ENCODE measurements at places on chromosomes 3 and 15.
A peak's percentile ranks its signal among the peaks of the same experiment; 100 is the strongest.

- no peak for DNase-seq
Observed at GRCh38 chr3:7978087-7978422, 523.6 kb upstream of the LMCD1 start.

DNA sequence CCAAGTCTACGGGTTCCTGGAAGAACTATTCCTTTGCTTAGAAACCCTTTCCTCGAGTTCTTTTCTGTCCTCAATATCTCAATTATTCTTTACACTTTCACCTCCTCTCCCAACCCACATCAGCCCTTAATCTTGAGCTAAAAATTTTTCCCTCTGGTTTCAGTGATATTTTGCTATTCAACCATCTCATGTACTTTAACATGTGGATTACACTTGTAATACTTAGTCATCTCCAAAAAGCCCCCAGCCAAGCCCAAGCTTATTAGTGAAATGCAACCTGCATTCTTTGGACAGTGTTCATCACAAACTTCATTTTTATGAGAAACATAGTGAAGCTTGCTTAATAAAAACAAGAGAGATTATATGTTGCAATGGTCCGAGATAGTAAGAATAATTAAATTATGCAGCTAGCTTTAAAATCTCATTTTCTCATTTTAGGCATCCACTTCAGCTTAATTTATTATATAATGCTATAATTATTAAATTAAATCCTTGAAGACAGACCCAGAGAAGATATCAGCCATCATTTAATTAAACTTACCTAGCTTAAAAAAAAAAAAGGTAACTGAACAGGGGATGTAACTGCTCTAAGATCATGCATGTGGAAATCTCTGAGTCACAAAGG, 534.5 kb upstream of the TBL1XR1 start:
- DNase-seq, result no peak

DNA sequence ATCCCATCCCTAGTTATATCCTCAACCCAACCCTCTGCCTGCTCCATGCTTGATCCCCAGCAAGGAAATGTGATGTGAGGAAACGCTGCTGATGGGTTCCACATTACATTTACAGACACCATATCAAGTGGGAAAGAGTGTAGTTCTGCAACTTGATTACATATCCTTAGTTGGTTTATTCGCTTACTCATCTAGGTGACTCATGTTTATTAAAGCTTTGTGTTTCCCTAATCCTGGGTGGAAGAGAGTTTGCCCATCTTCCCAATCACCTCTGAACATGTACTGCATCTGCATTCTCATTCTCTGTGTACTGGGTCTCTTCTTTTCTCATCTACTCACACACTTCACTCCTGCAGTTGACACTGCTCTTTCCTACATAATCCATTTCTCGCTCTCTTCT, 91.7 kb upstream of the PDZRN3 start:
- no peak for DNase-seq

- no peak for DNase-seq
Observed at GRCh38 chr3:64530434-64531049, 157.3 kb downstream of the ADAMTS9 start.

DNA sequence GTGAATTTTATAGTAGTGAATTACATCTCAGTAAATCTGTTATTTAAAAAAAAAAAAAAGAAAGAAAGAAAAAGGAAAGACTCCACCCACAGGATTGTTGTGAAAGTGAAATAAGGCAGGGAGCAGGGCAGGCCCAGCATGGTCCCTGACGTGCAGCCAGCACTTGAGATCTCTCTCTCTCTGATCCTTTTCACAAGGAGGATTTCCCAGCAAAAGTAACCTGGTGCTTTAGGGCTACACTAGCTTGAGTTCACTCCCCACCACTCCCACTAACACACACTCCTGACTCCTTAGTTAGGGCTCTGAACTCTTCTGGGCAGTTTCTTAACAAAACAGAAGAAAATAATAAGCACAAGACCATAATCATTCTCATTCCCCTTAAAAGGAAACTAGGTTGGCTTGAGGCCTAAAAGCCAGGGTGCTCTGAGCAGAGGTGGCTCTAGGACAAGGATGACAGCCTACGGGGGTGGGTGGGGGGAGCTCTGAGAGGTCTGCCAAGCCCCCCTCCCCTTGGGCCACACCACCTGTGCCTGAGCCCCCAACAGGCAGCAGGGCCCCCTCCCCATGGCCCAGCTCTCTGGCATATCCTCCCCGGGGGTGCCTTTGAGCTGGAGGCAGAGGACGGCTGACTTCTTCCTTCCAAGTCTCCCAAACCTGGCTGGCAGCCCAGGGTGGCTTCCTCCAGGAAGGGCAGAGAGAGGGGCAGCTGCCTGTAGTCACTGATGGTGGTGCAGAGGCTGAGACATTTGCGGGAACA, 856 bp downstream of the TMEM40 start:
- DNase-seq, result no peak

DNA sequence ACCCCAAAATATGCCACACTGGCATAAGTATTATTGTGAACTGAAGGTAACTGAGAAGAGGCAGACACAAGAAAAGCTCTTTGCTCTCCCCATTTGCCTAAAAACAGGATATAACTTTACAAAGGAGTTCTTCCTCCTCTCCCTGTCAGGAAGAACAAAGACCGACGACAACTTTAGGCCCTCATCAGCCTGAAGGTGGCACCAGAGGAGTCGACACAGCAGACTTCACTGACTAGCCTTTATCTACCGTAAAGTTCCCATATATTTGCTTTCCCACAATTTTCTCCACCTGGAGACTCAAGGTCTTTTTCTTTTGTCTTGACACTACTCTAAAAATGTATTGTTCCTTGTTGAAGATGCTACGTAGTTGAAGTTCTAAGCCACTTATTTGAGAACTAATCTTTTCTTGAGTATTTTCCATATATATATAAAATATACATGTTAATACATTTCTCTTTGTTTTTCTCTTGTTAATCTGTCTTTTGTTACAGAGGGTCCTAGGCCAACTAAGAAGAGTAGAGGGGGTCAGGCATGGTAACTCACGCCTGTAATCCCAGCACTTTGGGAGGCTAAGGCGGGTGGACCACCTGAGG, 16.2 kb upstream of the XIRP1 start:
- no peak for DNase-seq

DNA sequence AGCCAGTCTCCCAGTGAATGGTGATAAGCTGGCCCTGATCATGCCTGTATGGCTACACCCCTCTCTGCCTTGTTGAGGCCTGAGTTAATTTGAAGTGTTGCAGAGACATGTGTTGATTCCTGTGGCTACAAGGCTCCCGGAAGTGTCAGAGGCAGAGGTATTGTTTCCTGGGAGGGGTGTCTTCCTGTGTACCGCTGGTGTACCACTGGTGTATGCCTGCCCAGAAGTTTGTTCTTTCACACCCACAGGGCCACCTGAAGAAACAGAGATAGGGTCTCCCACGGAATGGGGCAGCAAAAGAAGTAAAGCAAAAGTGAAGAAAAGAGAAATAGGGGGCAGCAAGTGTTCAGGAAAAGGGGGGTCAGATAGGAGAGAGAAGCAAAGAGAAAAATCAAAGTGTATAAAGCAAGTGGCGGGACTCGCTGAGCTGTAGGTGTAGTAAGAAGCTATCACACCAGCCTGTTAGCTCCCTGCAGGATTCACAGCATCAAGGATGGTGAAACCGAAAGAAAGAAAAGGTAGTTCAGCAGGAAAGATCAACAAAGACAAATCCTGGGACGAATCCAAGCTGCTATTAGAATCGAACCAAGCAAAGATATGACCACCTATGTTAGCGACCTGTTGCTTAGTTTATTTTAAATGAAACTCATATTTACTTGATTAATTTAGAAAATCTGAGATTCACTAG, 36.6 kb upstream of the CD47 start:
- DNase-seq, result peak; percentile 37

GRCh38 chr3:188059351-188059750, 94.6 kb upstream of the LPP start:
- no peak for DNase-seq

DNA sequence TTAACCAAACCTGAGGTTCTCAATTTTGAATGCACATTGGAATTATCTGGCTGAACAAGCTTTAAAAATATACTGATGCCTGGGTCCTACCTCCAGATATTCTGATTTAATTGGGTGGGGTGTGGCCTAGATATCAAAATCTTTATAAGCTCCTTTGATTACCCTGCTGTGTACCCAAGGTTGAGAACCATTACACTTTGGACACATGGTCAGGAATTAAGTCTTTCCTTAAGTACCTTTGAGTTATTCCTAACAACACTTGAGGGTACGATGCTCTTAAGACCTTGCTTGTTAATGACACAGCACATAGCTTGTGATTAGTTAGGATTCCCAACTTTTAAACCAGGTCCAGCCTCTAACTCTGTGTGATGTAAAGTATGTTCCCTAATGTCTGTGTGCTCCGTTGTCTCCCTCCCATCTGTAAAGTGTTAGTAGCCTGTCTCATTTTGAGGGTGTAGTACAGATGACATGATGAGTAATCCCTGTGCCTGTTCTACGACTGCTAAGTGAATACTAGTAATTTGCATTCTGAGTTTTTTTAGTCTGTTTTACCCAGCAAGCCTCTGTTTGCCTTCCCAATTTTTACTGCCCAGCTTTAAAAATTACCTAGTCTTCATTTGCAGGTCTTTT, 154.9 kb downstream of the KLHL25 start:
- DNase-seq, result no peak

DNA sequence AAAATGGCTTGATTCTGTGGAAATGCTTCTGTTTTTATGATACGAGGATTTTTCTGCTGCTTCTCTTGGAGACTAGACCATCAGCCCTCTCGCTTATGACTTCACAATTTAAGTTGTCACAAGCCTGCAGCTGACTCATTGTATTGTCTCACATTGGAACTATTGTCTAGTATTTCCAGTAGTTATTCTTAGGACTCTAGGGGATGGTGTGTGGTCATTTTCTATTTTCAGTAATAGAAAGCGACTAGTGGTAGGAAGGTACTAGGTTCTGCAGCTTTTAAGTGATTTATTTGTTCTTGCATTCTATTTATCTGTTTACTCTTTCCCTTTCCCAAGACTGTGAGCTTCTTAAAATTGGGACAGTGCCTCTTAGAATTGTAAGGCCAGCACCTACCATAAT, 66.3 kb upstream of the CRTC3 start:
- DNase-seq, result no peak

- no peak for DNase-seq
Observed at GRCh38 chr15:96470681-96471310, 140.3 kb downstream of the NR2F2 start.

DNA sequence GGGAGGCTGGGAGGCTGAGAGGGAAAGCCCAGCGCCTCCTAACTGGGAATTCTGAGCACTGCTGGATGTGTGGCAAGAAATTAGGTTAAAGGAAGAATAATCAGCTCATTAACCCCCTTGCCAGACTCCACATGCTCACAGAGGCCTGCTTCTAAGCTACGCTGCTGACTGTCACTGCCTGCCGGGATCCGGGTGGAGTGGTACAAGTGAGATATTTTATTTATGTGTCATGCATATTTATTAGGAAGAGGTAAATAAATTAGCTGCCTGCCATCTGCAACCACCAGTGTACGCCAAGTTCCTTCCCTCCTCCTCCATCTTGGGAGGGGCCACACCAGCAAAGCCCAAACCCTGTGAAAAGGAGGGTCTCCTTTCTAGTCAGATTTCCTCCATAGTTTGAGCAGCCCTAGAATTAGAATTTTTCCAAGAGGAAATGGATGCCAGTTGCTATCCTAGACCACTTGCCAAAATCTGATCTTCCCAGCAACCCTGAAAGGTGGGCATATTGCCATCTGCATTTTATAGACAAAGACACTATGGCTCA, 43.5 kb upstream of the GRIP2 start:
- no peak for DNase-seq

- DNase-seq, result no peak
Observed at GRCh38 chr3:171001957-171002694, 24.4 kb downstream of the SLC2A2 start.

DNA sequence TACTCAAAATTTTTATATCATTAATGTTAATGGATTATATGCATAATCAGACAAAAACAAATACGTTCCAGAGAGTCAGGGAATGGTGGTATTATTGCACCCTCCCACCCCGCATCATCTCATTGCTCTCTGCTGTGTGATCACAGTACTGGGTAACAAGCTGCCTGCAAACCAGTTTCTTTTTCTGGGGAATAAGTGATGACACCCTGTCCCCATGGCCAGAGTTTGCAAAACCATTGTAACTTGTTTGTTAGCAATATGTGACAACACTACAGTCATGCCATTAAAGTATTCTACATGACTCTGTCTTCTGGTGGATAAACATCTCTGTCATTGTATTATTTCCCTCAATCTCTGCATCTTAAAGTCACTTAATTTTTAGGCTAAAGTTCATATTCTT, 39.5 kb downstream of the ZBTB38 start:
- no peak for DNase-seq

GRCh38 chr3:125349556-125350165, 25.5 kb downstream of the ZNF148 start:
- DNase-seq, result no peak

GRCh38 chr3:196803891-196804468, 63.7 kb upstream of the SENP5 start:
- no peak for DNase-seq

- no peak for DNase-seq
Observed at GRCh38 chr3:42068303-42069088, 22.7 kb upstream of the TRAK1 start.

DNA sequence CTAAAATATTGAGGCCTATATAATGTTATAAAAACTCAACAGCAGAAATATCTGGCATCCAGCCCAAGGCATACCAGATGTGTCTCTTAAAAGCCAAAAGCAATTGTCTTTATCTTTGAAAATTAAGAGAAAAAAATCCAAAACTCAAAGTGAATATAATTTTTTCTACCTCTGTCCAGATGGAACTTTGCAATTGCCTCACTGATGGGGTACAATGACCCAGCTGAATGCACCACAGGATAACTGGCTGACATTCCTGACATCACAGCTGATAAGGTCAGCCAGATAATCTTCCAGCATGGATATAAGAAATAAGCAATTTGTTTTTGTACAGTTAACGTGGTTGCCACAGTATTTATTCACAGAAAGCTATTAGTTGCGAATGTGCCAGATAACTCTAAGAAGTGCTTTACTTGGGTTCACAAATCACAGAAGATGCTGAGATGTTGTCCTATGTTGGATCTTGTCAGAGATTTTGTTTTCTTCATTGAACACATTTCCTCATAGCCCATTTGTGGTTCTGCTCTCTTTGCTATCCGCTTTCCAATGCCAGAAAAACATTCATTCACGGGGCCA, 566.9 kb upstream of the CCDC54 start:
- DNase-seq, result no peak

GRCh38 chr15:31458596-31459399, 132.2 kb downstream of the KLF13 start:
- DNase-seq, result peak; percentile 60

GRCh38 chr15:95464509-95464908, 866.0 kb upstream of the NR2F2 start:
- no peak for DNase-seq

GRCh38 chr3:134320749-134321148, 53.5 kb downstream of the AMOTL2 start:
- no peak for DNase-seq

- no peak for DNase-seq
Observed at GRCh38 chr3:153285982-153286381, 124.0 kb downstream of the RAP2B start.

Measured in activated T-cell treated with anti-CD3 and anti-CD28 coated beads for 48 hours (primary cell).